ENCODE measurements at places on chromosomes 16 and 17.

DNA sequence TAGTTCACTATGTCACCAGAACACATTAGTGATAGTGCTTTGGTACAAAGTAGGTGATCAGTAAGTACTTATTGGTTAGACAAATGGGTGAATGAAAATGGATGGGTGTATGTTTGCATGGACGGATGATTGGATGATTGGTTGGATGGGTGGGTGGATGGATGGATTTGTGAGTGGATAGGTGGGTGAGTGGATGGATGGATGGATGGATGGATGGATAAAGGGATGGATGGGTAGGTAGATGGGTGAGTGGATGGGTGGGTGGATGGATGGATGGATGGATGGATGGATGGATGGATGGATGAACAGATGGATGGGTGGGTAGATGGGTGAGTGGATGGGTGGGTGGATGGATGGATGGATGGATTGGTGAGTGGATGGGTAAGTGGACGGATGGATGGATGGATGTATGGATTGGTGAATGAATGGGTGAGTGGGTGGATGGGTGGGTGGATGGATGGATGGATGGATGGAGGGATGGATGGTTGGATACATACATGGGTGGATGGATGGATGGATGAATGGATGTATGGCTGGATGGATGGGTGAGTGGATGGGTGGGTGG, 225.3 kb upstream of the GSE1 start:
- no peak for DNase-seq

- DNase-seq: no peak
Observed at GRCh38 chr16:1082266-1082951, 9.9 kb downstream of the SSTR5 start.

DNA sequence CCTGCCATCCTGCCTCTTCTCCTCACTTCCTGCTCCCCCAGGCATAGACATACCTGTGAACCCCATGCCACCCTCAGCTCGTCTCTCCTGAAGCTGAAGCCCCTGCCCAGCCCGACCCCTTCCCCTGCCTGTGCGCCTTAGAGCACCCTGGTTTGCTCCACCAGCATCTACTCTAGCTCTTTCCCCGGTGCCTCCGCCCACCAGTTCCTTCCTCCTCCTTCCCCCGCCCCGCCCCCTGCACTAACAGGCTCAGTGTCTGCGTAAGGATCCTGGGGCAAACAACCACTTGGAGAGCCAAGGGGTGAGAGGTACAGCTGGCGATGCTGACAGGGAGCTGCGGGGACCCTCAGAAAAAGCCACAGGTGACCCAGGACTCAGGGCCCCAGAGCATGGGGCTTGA, 1.9 kb downstream of the GPR142 start:
- DNase-seq: peak; percentile 58

GRCh38 chr17:55233840-55234239, 30.9 kb upstream of the HLF start:
- no peak for DNase-seq

DNA sequence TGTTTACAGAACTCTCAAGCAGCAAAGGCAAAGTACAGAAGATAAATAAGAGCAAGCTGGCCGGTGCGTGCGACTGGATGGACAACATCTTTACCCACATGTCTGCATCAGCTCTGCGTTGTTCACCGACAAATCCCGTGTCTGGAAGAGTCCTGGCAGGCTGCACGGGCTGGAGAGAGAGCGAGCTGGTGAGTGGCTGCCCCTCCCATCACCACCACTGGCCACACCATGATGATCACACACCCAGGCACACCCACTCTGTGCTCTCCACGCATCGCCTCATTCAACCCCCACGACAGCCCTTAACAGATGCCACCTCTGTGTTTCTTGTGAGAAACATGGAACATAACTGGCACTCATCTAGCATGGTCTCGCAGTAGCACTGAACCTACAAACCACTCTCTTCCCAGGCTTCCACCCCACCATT, 59.2 kb downstream of the ANKRD11 start:
- DNase-seq: no peak

DNA sequence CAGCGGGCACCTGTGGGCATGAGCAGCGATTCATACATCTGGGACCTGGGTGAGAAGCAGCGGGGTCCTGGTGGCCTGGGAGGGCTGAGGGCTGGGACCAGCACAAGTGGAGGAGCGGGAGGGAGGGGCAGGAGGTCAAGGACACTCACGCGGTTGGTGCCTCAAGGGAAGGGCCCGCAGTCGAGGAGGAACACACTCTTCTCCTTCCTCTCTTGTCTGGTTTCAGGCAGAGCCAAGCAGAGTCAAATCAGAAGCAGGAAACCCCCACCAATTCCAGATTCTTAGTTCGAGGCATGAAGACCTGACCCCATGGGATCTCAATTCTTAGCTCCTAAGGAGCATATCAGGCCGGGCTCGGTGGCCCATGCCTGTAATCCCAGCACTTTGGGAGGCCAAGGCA, 15.7 kb downstream of the DNAI2 start:
- DNase-seq: no peak

GRCh38 chr17:66549731-66550207, 247.4 kb downstream of the PRKCA start:
- no peak for DNase-seq

DNA sequence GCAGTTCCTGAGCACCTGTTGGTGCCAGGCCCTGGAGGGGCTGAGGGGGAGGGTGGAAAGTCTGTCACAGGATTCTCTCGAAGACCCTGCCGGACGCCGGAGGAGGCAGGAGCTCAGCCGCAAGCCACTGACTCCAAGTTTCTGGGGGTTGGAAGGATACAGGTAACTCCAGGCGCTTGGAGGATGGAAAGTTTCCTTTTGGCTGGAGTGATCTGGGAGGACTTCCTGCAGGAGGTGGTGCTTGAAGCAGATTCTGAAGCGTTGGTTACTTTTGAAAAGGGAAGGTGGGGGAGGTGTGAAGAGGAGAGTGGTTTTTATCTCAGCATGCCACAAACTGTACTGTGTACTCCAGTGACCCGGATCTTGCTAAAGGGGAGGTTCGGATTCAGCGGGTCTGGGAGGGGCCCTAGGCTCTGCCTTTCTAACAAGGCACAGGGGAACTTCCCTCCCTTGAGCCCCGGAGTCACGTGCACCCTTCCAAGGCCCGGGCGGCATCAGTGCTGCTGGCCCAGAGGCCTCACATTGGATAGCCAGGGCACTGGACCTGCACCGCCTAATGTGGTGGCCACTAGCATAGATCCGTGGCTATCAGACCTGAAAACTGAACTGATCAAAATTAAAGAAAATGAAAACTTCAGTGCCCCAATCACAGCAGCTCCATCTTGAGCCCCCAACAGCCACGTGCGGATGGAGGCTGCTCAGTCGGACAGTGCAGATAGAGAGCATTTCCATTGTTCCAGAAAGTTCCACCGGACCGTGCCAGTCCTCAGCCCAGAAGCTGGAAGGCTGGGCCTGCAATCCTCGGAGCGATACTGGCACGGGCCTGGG, 42.2 kb upstream of the GSE1 start:
- peak; percentile 54 for DNase-seq

- DNase-seq: no peak
Observed at GRCh38 chr17:47630614-47631013, 19.1 kb upstream of the KPNB1 start.

DNA sequence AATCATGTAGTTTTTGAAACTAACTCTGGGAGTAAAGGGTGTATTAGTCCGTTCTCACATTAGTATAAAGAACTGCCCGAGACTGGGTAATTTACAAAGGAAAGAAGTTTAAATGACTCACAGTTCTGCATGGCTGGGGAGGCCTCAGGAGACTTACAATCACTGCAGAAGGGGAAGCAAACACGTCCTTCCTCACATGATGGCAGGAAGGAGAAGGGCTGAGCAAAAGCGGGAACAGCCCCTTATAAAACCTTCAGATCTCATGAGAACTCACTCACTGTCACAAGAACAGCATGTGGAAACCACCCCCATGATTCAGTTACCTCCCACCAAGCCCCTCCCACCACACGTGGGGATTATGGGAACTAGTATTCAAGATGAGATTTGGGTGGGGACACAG, 256.5 kb upstream of the TNRC6C start:
- no peak for DNase-seq

GRCh38 chr17:7261379-7262191, 693 bp downstream of the CLDN7 start:
- DNase-seq: no peak

DNA sequence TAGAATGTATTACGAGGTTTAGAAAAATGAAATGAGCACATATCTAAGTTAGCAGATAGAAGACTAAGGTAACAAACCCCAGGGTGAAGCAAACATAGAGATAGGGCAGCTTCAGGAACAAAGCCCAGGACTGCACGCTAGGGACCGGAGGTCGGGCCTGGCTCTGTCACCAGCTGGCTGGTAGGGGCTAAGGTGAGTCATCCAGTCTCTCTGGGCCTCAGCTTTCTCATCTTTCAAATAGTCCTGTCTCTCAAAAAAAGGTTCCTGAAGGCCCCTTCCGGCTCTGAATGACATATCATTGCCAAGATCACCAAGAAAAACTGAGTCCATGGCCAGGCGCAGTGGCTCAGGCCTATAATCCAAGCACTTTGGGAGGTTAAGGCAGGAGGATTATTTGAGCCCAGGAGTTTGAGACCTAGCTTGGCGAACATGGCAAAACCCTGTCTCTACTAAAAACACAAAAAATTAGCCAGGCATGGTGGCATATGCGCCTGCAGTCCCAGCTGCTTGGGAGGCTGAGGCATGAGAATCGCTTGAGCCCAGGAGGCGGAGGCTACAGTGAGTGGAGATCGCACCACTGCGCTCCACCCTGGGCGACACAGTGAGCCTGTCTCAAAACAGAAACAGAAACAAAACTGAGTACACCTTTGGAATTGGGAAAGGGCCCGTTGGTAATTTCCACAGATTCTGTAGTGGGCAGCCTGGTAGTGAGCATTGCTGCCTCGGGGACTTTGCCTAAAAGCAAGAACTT, 26.0 kb downstream of the PKD1L3 start:
- no peak for DNase-seq

GRCh38 chr17:47257651-47258339, 4.2 kb downstream of the ITGB3 start:
- peak; percentile 13 for DNase-seq

- no peak for DNase-seq
Observed at GRCh38 chr16:54806378-54806777, 124.3 kb upstream of the IRX5 start.

- DNase-seq: peak; percentile 80
Observed at GRCh38 chr17:36188891-36189306, 7.7 kb downstream of the CCL3L1 start.

- peak; percentile 42 for DNase-seq
Observed at GRCh38 chr17:6753006-6753445, 2.8 kb upstream of the XAF1 start.

DNA sequence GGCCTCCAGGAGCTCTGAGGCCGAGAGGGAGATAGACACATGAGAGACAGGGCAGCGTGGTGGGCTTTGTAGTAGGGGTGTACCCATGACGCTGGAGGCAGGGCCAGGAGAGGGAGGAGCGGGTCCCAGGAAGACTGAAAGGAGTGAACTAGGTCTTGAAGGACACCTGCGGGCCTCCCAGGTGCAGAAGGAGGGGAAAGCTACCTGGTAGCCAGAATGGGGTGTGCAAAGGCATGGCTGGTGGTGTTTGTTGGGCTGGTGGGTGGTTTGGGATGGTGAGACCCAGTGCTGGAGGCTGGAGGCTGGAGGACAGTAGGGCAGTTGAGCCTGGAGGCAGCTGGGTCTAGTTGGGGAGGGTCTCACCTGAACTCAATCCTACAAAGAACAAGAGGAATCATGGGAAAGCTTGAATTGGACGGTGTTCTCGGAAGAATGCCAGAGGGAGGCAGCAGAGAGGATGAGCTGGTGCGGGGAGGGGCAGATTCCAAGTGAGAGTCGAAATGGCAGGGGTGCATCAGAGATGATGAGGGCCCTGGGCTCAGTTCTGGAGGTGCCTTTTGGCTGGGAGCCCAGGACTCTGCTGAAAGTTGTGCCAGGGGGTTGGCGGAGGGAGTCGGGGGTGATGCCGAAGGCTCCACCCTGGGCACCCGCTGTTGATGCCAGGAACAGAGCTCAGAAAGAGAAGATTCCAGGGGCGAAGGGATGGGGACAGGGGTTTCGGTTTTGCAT, 21.2 kb downstream of the C1QTNF1 start:
- no peak for DNase-seq

- DNase-seq: no peak
Observed at GRCh38 chr17:33183487-33184026, 109.5 kb downstream of the ASIC2 start.

- DNase-seq: peak; percentile 64
Observed at GRCh38 chr17:49851387-49852291, 3.8 kb upstream of the TAC4 start.

GRCh38 chr16:85697431-85697830, 8.7 kb upstream of the GINS2 start:
- no peak for DNase-seq

DNA sequence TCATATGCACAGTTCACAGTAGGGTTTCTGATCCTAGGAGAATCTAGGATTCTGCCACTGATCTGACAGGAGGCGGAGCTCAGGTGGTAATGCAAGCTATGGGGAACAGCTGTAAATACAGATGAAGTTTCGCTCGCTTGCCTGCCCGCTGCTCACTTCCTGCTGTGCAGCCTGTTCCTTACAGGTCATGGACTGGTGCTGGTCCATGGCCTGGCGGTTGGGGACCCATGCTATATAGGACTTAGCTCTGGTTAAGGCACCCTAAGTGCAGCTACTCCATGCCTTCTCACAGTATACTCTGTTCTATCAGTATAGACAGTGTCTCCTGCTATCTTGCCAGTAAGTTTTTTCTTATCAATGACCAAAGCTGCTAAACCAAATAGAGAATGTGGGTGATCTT, 2.4 kb downstream of the MPHOSPH6 start:
- DNase-seq: no peak

- DNase-seq: no peak
Observed at GRCh38 chr16:64397945-64398508, 723.8 kb downstream of the CDH11 start.

- no peak for DNase-seq
Observed at GRCh38 chr16:81621496-81621895, 157.6 kb upstream of the PLCG2 start.

- peak; percentile 31 for DNase-seq
Observed at GRCh38 chr17:14334919-14335318, 34.0 kb downstream of the HS3ST3B1 start.

DNA sequence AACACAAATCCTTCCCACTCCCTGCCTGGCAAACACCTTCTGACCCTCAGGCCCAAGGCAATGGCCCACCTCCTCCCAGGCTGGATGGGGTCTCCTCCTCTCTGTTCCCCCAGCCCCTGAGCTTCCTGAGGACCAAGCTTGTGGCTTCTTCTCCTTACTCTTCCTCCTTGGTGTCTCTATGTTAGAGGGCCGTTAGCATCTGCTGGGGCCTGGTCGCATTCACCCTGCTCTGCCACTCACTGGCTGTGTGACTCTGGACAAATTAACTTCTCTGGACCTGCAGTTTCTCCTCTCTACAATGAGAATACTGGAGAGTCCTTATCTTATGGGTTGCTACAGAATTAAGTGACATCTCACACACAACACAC, 725 bp upstream of the MT2A start:
- no peak for DNase-seq

GRCh38 chr17:752620-753219, 656 bp upstream of the GEMIN4 start:
- DNase-seq: no peak

- DNase-seq: no peak
Observed at GRCh38 chr16:73106329-73107034, 58.6 kb upstream of the ZFHX3 start.

- DNase-seq: no peak
Observed at GRCh38 chr17:64679710-64680216, 17.7 kb upstream of the SMURF2 start.
